Activated naive CD4-positive, alpha-beta T cell (primary cell): ENCODE measurements at places on chromosomes 1 and 21.

DNA sequence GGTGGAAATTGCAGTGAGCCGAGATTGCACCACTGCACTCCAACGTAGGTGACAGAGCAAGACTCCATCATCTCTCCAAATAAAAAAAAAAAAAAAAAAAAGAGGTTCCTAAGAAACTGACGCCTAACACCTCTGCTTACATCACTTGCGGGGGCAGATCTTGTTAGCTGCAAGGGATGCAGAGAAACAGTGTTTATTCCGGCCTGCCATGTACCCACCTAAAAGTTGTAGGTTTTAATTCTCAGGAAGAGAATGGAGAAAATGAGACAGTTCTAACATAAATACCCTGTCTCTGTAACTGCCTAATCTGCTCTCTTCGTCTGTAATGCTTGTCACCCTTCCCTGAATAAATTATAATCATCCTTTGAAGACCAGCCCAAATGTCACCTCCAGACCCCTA lies 9.0 kb upstream of the SRSF4 start:
- no peak for DNase-seq

DNA sequence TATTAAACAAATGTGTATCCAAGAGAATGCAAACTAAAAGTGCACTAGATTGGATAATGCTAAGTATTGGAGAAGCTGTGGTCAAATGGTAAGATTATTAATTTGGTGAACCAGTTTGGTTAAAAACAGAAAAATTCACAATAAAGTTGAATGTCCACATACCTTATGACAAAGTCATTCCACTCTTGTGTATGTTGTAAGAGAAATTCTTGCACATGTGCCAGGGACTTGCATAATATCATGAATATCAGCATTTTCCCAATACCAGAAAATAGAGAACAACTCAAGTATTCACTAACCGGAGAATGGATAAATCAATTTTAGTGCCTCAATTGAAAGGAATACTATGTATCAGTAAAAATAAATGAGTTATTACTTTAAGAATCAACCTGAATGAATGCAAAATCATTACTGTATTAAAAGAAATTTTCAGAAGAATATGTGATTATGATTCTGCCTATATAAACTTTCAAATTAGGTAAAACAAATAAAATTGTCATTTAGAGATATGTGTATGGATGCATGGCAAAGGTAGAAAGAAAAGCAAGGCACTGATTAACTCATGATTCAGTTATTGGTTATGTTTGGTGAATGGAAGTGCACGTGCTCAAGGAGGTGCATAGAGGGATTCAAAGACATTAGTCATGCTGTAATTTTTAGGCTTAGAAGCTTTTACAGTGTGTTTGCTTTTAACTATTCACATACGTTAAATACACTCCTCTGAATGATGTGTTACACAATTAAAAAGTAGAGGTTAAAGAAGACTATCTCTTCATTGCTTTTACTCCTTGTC lies 217.4 kb upstream of the KCNK2 start:
- no peak for DNase-seq

DNA sequence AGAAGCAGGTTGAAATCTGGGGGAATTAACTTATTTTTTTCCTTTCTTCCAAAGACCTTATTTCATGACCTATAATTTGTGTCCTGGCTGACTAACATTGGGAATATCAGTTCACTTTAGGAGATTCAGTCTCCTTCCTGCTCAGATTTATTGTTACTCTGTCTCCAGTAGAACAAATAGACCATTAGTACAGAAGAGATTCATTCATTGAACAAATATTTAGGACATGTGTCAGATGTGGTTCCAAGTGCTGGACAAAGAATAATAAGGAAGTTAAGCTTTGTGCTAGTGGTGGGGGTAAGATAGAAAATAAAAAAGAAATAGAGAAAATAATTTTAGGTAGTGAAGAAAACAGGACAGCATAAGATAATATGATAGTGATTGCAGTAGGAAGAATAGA lies 20.3 kb downstream of the ZMYM4 start:
- no peak for DNase-seq

DNA sequence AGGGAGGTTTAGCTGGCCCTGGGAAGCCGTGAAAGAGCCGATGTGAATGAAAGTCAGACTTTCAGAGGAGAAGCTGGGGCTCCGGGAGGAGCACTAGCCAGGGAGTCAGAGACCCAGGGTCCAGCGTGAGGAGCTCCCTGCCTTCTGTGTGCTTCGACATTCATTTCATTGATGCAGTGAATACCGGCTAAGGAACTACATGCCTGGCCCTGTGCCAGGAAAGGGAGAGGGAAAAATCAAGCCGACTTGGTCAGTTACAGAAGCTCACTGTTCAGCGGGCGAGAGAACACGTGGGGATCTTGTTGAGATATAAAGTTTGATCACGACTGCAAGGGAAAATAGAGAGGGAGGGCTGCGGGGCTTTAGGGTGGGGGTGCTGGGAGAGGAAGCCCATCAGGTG lies 76.7 kb upstream of the RUNX3 start:
- no peak for DNase-seq

GRCh38 chr1:44826375-44827196 lies 16.5 kb downstream of the PTCH2 start:
- no peak for DNase-seq

DNA sequence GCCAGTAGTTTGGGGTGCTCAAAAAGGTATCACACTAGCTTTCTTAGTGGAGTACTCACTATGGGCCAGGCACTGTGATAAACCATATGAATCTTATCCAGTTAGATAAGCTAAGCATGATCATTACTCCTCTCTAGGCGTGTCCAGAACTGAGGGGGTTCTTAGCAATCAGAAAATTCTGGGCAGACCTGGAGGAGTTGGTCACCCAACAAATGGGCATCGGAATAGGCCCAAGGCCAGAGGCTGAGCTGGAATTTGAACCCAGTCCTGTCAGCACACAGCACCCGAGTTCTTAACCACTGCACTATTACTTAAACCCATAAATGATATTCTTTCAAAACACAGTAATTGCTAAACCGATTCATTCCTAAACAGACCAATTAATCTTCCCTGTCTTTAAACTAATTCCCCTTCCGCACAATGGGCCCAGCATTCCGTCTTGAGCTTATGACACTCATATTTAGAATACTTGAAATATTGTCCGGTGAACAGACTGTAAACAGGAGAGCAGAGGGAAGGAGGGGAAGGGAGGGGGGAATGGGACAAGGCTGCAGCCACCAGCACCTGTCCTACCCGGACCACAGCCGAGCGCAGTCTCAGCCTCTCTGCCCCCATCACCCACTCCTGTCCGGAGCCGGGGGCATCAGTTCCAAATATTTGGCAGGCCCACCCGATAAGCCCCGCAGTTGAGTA lies 113.0 kb upstream of the GADD45A start:
- no peak for DNase-seq

- DNase-seq = no peak
Observed at GRCh38 chr1:116693759-116694480, 26.4 kb upstream of the IGSF3 start.

GRCh38 chr1:26861889-26862378 lies 1.0 kb upstream of the SFN start:
- DNase-seq = no peak

DNA sequence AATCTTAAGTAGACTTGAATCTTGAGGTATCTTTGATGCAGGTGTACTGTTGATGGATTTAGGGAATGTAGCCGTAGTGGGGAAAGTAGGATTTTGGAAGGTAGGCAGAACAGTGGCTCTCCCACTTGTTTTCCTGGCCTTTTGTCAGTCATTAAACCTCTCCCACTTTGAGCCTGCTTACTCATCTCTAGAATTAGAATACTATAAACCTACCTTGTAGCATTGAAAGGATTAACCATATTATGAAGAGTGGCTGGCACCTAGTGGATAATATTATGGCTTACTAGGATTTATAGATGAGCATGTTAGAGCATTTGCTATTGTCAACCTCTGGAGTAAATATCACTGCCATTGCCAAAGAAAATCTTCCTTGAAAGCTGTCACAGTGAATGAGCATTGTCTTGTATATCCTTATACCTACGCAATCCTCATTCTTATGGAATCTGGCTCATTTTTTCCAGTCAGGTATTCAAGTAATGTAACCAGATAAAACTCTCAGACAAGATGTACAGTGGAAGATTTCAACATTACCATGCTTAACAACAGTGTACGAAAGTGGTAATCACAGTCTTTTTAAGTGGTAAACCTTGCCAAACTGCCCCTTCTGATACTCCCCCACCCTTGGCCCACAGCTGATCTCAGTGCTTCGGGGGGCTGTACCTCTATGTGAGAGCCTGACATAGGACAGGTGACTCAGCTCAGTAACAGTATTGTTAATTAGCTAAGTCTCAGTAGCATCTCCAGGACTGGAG lies 44.4 kb downstream of the SH3GLB1 start:
- no peak for DNase-seq

DNA sequence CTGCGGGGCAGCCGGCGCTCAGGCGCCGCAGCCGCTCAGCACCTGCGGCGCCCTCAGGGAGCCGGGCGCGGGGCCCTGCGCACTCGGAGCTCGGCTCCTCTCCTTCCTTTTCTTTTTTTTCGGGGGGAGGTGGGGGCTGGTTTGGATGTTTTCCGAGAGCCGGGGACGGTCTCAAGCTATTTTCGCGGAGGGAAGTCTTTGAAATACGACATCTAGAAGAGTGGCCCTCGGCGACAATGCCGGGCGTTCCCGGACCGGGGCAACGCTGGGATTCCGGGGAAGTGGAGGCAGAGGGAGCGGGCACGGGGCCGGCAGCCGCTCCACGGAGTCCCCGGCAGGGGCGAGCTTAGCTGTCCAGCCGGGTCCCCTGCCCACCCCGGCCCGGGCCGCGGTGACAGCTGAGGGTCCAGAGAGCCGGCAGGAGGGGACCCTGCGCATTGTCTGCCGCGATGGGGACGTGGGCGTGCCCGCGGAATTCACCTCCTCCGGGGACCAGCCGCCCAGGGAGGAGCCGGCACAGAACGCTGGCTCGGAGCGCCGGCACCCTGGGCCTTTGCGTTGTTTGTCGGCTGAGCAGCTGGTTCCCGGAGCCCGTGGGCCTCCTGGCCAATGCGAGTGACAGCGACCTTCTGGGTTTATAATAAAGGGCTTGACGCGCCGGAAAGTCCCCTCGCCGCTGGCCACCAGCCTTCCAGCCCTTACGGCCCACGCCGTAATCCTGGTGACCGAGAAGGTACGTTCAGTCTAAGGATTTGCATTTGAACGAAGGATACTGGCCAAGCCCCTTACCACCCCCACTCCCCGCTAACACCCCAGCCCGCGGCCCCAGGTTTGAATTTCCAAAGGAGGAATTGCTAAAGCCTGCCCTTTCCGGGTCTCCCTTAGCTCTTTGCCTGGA lies 582 bp downstream of the SLC37A1 start:
- DNase-seq = no peak

- DNase-seq = no peak
Observed at GRCh38 chr1:91053630-91054029, 31.8 kb upstream of the ZNF644 start.

DNA sequence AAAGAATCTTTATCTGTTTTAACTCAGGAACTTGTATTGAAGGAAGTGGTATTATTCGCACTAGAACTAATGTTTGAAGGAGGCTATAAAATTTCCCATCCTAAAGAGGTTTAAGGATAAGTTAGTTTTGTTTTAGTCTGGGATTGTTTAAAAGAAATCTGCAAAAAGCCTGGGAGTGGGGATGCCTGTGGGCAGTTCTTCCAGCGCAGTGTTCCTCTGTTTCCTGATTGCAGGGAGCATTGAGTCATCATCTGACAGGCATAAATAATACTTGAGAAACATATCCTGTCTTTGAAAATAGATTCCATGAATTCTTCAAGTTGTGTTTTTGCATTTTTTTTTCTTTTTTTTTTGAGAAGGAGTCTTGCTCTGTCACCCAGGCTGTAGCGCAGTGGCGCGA lies 350.8 kb upstream of the PTBP2 start:
- no peak for DNase-seq

- no peak for DNase-seq
Observed at GRCh38 chr1:244106837-244107493, 55.9 kb downstream of the ZBTB18 start.

DNA sequence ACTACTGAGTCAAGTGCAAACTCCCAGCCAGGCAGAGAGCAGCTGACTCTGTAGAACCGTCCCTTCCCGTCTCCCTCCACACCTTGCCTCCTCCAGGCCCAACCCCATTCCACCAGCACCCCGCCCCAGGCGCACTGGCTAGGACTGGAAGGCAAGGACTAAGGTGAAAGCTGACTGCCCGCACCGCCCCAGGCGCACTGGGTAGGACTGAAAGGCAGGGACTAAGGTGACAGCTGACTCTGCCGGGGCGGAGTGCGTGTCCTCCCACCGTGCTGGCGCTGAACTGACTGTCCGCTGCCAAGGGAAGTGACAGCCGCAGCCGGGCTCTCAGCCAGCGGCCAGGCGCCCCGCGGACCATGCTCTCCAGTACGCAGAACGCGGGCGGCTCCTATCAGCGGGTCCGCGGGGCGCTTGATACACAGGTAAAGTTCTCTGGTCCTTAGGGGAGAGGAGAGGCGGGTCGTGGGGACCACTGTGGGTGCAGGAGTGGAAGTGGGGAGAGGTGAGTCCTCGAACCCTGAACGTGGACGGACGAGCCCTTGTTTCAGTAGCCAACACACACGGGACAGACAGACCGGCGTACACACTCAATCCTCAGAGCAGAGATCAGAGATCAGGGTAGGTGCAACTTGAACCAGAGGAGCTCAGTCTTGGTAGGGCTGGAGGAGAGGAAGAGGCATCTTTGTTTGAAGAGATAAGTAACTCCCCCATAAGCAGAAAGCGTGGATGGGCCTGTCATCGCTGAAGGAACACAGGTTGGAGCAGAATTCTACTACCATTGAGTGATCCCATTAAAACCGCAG lies 58.0 kb downstream of the RBM11 start:
- no peak for DNase-seq
